ENCODE measurements at places on chromosomes 2 and 18.

DNA sequence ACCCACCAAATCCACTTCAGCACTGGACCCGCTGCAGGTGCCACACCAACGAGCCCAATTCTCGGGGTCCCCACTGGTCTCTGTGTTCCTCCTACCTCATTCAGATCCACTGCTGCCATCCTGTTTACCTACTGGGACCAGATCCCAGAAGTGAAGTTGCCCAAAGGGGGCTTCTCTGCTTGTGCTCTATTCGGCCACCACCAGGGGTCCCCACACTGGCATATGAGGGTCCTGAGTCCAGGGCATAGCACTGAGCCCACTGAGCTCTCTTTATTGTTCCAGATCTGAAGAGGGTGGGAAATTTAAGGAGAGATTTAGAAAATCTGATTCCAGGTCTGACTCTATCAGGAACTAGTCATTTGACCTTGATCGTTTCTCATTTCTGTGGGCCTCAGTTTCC lies 2.4 kb downstream of the GPR45 start:
- peak; percentile 12 for DNase-seq

GRCh38 chr2:65358678-65359400 lies 73.6 kb downstream of the SPRED2 start:
- no peak for DNase-seq

- DNase-seq: no peak
Measured at GRCh38 chr18:68267583-68267982, 447.3 kb downstream of the TMX3 start.

GRCh38 chr2:149470046-149470445 lies 117.5 kb downstream of the MMADHC start:
- no peak for DNase-seq

GRCh38 chr2:183284606-183285005 lies 160.4 kb downstream of the NUP35 start:
- no peak for DNase-seq

DNA sequence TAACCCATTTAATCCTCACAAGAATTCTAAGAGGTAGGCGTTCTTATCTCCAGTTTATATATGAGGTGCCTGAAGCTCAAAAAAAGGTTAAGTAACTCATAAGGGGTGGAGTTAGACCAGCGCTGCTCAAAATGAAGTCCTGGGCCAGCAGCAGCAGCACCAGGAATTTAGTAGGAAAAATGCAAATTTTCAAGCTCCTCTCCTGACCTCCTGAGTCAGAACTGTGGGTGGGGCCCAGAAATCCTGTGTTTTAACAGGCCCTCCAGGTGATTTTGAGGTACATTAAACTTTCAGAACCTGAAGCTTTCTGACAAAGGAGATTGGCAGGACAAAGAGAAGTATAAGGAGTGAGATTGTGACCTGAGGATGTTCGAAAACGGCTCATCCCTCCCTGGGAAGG lies 66.0 kb upstream of the CCDC85A start:
- DNase-seq: no peak

GRCh38 chr2:20326163-20326780 lies 24.4 kb downstream of the PUM2 start:
- peak; percentile 53 for DNase-seq

- no peak for DNase-seq
Measured at GRCh38 chr2:211513446-211513845, 957.0 kb downstream of the CPS1 start.

DNA sequence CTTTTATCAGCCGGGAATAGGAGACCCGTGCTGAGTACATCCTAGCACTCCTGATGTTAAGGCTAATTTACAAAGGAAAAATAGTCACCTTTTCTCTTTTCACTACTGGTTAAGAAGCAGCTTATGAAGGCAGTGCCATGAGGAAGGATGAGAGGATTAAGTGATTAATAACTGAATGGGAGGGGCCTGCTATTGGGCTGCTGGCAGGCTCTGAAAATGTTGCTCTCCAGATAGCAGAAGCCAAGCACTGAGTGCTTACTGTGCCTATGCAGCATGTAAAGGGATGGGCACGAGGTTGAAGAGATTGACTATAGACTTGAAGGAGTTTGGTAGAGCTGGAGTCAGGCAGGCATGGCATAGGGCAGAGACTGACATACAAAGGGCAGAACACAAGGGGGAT lies 282.4 kb upstream of the THSD7B start:
- no peak for DNase-seq

- no peak for DNase-seq
Measured at GRCh38 chr18:55405475-55405874, 182.5 kb downstream of the TCF4 start.

DNA sequence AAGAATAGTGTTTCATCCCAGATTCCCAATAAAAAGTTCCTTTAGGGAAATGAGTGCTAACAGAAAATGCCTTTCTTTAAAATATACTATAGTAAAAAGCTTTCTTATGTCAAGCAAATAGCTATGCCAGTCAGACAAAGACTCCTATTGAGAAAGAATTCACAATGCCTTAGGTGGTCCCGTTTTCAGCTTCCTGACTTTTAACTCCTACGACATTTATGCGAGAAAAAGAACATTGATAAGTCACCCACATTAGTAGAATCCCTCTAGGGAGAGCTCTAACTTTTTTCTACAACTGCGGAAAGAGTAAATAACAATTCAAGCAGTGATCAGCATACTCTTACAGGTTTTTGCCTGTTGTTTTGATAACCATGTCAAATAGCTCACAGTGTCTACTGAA lies 750.8 kb upstream of the ACVR2A start:
- no peak for DNase-seq

DNA sequence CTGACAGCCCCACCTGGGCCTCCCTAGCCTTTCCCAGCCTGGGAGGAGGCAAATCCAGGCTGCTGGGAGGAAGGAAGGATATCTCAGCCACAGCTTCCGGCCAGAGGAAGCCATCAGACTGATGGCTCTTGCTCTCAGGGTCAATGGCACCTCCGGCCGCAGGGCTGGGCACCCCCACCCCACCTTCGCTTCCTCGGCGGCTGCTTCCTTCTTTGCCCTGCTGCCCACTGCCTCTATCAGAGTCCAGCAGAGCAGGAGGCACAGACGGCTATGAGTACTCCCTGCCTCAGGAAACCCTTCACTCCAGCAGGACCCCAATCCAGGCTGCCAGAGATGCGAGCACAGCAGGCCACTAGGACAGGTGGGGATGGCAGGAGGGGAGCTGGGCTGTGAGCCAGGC lies 3.3 kb downstream of the SEMA4C start:
- no peak for DNase-seq

- DNase-seq: no peak
Measured at GRCh38 chr2:3065928-3066327, 311.7 kb downstream of the EIPR1 start.

DNA sequence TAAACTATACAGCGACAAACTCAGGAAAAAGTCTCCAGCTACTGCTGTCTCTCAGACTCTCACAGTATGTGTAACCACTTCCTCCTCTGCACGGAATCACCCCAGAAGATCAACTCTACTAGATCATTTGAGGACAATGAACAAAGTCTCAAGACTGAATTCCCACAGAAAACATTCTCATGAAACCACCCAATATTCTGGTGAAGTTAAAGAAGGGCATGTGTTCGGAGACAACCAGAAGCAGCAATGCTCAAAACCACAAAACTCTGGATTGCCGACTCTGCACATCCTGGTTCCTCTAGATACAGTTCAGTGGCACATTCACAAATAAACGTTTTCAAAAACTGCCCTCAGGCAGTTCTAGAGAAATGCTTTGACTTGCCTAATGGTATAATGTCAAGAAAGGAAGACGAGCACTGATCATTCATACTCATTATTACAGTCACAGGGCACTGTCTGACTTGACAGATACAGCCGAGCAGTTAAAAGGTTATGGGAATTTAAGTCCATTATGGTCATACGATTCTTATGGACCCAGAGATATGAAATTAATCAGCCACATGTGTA lies 91.9 kb upstream of the STK17B start:
- DNase-seq: no peak

GRCh38 chr2:200302940-200303727 lies 3.4 kb upstream of the SPATS2L start:
- no peak for DNase-seq

- no peak for DNase-seq
Measured at GRCh38 chr18:76432274-76432755, 62.7 kb downstream of the ZNF516 start.

DNA sequence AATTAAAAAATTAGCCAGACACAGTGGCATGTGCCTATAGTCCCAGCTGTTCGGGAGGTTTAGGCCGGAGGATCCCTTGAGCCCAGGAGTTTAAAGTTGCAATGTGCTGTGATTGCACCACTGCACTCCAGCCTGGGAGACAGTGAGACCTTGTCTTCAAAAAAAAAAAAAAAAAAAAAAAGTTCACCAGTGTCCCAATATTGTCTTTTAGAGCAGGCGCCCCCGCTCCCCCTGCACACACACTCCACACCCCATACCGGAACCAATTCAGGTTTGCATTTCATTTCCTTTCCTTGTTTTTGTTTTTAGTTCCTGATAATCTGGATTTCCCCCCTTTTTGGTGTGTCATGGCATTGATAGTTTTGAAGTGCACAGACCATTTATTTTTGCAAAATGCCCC lies 10.4 kb downstream of the TMEM87B start:
- no peak for DNase-seq

DNA sequence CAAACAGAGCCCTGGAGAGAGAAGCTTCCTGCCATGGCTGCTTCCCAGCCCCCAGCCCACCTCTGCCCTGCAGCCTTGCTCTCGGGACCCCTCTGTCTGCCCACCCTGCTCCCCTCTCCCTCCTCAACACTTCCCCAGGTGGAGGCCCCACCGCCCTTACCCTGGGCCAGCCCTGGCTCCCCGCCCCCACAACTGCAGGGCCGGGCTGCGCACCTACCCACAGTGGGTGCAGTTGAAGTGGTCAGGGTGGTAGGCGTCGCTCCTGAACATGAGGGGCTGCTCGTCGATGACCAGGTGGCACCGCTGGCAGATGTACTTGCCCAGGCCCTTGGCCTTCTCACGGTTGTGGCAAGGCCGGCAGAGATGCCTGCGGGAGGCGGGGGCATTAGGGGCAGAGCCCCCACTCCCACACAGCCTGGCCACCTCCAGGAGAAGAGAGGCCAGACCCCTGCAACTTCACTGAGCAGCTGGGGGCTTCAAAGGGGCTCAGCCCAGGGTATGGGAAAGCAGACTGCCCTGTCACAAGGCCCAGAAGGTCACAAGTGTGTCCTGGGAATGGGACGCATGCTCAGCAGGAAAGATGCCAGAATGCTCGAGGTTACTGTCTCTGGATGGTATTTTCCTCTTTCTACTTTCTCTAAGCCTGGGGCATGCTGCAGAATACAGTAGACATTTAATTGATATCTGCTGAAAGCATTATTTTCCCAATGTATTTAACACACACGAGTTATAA lies 3.1 kb upstream of the GPR17 start:
- no peak for DNase-seq

- DNase-seq: no peak
Measured at GRCh38 chr18:36680042-36680441, 148.8 kb downstream of the TPGS2 start.

GRCh38 chr2:30503007-30503694 lies 56.1 kb downstream of the LCLAT1 start:
- no peak for DNase-seq

DNA sequence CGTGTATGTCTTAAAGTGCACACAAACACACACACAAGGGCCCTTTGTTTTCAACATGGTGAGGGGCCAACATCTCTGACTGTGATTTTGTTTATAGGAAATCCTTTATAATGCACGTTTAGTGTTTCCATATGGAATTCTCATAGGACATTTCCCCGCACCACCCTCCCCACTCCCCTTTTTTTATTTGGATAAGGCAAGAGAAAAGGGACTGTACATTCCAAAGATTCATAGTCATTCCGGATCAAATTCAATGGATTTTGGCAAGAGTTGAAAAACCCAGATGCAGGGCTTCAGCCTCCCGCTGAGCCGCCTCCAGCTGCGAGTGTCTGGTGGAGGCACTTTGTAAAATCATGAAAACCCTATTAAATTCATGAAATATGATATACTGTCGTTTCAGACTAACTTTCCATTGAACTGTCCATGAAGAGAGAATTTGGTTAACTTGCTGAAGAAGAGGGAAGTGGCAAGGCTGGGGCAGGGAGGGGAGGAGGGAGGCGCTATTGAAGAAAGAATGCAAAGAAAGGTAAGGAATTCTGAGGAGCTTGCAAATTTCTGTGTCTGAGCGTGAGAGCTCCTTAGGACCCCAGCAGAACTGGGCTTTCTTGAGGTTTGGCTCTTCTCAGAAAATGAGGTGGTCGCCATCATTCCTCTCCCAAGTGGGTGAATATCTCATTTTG lies 25.8 kb upstream of the SLC14A2 start:
- DNase-seq: no peak

DNA sequence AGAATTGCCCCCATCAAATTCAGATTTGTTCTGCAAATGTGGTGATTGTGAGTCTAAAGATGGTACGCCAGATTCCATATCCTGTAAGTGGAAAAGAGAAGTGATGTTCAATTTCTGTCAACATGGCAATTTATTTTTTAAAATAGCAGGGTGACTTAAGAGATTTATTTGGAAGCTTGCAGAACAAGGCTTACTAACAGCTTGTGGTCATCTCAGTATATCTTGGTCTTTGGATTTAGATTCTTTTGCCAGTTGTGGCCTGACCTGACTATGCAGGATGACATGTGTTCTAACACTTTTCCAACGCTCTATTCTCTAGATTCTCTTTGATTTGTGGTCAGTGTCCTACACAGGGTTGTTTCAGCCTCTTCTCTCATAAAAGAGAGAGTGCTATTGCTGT lies 74.4 kb downstream of the MAP3K20 start:
- no peak for DNase-seq

GRCh38 chr18:47906408-47906807 lies 24.1 kb downstream of the SMAD2 start:
- no peak for DNase-seq

- no peak for DNase-seq
Measured at GRCh38 chr18:7512348-7512747, 54.8 kb upstream of the PTPRM start.

DNA sequence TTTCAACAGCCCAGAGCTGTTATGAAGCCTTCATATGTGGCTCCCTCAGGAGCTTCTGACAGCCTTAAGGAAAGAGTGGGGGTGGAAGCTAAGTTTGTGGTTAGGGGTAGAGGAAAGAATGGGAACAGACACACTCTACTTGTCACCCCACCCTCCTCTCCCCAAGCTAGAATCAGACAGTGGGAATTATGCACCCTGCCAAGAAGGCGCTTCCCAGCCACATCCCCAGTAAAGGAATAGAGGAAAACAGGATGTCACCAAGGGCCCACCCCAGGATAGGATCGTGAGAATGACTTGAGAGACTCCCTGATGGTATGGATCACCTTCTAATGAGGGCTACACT lies 32.4 kb upstream of the EML4 start:
- DNase-seq: no peak

GRCh38 chr18:78517328-78517727 lies 462.3 kb upstream of the SALL3 start:
- DNase-seq: no peak

DNA sequence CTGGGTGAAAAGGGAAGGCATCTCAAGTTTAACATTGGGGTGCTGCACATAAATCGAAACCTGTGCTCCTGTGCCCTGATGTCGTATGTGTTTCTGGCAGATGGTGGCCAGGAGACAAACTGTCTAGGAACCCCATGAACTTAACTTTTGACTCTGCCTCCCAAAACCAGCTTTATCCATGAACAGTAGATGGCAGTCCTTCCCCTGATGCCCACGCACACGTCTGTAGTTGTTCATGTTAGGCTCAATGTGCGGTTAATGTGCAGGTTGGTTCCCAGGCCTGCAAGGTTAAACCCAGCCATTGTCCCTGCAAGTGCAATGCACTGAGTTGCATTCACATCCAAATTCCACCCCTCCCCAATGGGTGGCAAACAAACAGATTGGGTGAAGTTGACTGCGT lies 44.1 kb upstream of the SIX3 start:
- no peak for DNase-seq

- no peak for DNase-seq
Measured at GRCh38 chr2:17756668-17757067, 2.7 kb downstream of the GEN1 start.

Measured in COR-L47 (cell line).